ENCODE measurements at places on chromosomes 5 and 9. TPM values are rescaled to one million over a fixed set of nuclear protein-coding genes. Genes with fewer than 3 reads are reported as not detected.

GRCh38 chr9:91677331-91677730 is 253.7 kb upstream of the NFIL3 start:
- no peak overlapping the region for H3K4me3 ChIP-seq
- peaks cover 26% of the 10 kb centered on the region for H3K27me3 ChIP-seq
- peaks cover 5% of the 10 kb centered on the region for H3K4me1 ChIP-seq
- no peak overlapping the region for H3K27ac ChIP-seq
- no peaks in the 10 kb centered on the region for H3K36me3 ChIP-seq

DNA sequence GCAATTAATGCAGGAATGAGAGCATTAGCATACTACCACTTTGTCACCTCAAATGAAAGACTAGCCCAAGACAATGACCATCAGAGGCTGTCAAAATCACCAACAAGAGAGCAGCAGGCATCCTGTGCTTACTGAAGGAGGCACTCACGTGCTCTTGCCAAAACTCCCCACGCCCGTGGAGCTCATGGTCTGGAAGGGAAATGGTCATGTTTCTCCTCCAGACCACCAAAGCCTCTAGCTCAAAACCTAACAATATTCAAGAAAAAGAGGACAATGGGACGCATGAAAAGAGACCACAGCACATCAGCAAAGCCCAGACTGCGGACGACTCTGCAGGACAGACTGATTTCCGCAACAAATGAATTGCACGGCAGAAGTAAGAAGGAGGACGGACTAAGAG is 12.8 kb downstream of the AKNA start:
- H3K4me3 ChIP-seq, result peak overlapping the region; percentile 84
- H3K27ac ChIP-seq, result peak overlapping the region; percentile 97
- DNase-seq, result no peak
- no peaks in the 10 kb centered on the region for H3K27me3 ChIP-seq

- peaks cover 41% of the 10 kb centered on the region for H3K4me1 ChIP-seq
- no peak overlapping the region for H3K4me3 ChIP-seq
- H3K27me3 ChIP-seq, result no peaks in the 10 kb centered on the region
- peak overlapping the region; percentile 99 for H3K27ac ChIP-seq
- no peak for DNase-seq
- H3K36me3 ChIP-seq, result no peaks in the 10 kb centered on the region
Measured at GRCh38 chr9:133122935-133123611, 2.0 kb upstream of the RALGDS start.

- no peaks in the 10 kb centered on the region for H3K27me3 ChIP-seq
- DNase-seq, result no peak
- H3K36me3 ChIP-seq, result no peaks in the 10 kb centered on the region
- no peaks in the 10 kb centered on the region for H3K4me1 ChIP-seq
- no peak overlapping the region for H3K4me3 ChIP-seq
Measured at GRCh38 chr5:149405550-149406202, 26.6 kb upstream of the IL17B start.

- H3K27ac ChIP-seq, result no peak overlapping the region
- DNase-seq, result no peak
Measured at GRCh38 chr5:148910216-148910615, 83.8 kb downstream of the ADRB2 start.

DNA sequence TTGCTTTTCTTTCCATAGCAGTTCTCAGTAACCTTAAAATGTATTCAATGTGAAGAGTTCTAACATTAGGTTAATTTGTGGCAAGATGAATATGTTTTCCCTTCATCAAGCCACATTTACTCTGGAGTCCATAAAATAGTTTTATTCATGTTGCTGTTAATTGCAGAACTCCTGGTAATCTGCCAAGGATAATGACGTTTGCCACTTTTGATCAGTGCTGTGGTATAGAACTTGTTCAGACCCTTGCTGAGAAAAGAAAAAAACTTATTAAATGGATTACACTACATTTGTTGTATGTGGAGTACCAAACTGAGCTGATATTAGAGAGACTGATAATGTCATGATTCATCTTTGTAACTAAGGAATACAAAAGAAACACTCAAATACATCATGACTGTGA is 212.4 kb upstream of the DMAC1 start:
- H3K4me3 ChIP-seq, result no peak overlapping the region
- H3K27ac ChIP-seq, result no peak overlapping the region
- H3K27me3 ChIP-seq, result no peaks in the 10 kb centered on the region
- DNase-seq, result no peak
- H3K4me1 ChIP-seq, result peaks cover 3% of the 10 kb centered on the region

DNA sequence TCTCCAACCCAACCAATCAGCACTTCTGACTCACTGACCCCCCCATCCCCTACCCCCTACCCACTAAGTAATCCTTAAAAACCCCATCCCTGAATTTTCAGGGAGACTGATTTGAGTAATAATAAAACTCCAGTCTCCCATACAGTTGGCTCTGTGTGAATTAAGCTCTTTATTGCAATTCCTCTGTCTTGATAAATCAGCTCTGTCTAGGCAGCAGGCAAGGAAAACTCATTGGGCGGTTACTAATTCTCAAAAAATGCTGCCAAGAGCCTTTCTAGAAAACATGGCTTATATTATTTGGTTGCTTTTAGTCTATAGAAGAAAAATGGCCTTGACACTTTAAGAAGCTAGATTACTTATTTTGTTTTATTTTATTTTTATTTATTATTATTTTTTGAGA is 131.7 kb downstream of the SUSD1 start:
- peaks cover 6% of the 10 kb centered on the region for H3K36me3 ChIP-seq
- DNase-seq, result no peak
- H3K27ac ChIP-seq, result no peak overlapping the region
- H3K4me1 ChIP-seq, result peaks cover 12% of the 10 kb centered on the region
- no peak overlapping the region for H3K4me3 ChIP-seq
- peaks cover 9% of the 10 kb centered on the region for H3K27me3 ChIP-seq

The FAM219A gene
- 0.67 TPM for polyA plus RNA-seq

The RNF183 gene
- polyA plus RNA-seq, result not detected

The DNM1 gene
- 0.08 TPM for polyA plus RNA-seq

The SNCAIP gene
- not detected for polyA plus RNA-seq

The AIF1L gene
- not detected for polyA plus RNA-seq

The IGFBPL1 gene
- polyA plus RNA-seq, result not detected

The SPEF2 gene
- polyA plus RNA-seq, result 9.9 TPM

Data from naive thymus-derived CD8-positive, alpha-beta T cell (primary cell).